ENCODE measurements at places on chromosomes 2 and 18.

GRCh38 chr18:51054764-51055163 is 24.8 kb downstream of the SMAD4 start:
- DNase-seq: no peak

DNA sequence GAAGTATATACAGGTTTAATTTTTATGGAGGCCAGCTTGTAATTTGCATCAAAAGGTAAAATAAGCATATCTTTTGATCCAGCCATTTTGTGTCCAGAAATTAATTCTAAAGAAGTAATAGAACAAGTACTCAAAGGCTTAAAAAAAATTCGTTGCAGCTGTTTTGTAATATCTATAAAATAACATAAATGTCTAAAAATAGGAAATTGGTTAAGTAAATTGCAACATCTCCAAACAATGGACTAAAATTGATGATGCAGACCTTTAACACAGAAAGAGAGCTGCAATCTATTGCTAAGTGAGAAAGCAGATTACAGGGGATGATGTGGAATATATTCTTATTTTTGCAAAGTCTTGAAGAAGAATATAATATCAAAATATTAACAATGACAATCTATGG is 19.4 kb downstream of the AAK1 start:
- DNase-seq: no peak

GRCh38 chr2:112623913-112624777 is 21.6 kb upstream of the SLC20A1 start:
- peak; percentile 50 for DNase-seq

DNA sequence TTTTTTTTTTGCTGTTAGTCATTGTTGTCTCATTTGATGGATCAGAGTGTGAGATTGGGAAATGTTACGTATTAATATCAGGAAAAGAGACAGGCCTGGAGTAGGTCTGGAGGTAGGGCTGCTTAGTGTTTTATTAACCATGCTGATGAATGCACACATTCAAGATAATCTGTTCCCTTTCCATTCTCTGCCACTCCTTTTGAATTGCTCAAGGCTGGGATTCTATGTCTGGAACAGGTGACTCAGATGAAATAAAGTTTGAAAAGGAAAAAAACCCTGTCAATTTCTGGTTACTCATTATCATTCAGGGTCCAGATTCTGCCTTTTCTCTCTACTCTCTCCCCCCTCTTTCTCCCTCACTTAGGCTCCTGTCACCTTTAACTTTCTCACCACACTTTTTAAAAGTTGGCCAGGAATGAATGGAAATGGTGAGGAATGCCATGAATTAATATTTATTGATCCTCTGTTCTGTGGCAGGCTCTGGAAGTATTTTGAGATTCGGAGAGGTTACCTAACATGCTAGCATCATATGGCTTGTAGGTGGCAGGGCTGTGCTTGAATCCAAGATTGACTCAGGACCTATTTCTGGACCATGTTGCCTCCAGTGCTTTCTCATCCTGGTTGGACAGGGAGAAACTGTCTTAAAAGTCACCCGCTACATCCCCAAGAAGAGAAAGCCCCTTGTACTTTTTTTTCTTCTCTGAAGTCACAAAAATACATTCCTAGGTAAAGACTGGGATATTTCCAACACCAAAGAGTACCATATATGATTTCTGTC is 40.2 kb downstream of the MAP4K4 start:
- no peak for DNase-seq

GRCh38 chr18:6397931-6398566 is 16.7 kb downstream of the L3MBTL4 start:
- DNase-seq: no peak

- DNase-seq: no peak
Measured at GRCh38 chr2:6945087-6945813, 28.0 kb downstream of the RNF144A start.

- no peak for DNase-seq
Measured at GRCh38 chr2:20027260-20027677, 14.8 kb upstream of the MATN3 start.

GRCh38 chr18:13465476-13465875 is 246.9 kb downstream of the LDLRAD4 start:
- DNase-seq: no peak

GRCh38 chr18:78875016-78875777 is 104.4 kb upstream of the SALL3 start:
- no peak for DNase-seq

GRCh38 chr18:53148123-53148522 is 808.1 kb downstream of the DCC start:
- no peak for DNase-seq

GRCh38 chr2:215505044-215505786 is 69.3 kb upstream of the FN1 start:
- no peak for DNase-seq

DNA sequence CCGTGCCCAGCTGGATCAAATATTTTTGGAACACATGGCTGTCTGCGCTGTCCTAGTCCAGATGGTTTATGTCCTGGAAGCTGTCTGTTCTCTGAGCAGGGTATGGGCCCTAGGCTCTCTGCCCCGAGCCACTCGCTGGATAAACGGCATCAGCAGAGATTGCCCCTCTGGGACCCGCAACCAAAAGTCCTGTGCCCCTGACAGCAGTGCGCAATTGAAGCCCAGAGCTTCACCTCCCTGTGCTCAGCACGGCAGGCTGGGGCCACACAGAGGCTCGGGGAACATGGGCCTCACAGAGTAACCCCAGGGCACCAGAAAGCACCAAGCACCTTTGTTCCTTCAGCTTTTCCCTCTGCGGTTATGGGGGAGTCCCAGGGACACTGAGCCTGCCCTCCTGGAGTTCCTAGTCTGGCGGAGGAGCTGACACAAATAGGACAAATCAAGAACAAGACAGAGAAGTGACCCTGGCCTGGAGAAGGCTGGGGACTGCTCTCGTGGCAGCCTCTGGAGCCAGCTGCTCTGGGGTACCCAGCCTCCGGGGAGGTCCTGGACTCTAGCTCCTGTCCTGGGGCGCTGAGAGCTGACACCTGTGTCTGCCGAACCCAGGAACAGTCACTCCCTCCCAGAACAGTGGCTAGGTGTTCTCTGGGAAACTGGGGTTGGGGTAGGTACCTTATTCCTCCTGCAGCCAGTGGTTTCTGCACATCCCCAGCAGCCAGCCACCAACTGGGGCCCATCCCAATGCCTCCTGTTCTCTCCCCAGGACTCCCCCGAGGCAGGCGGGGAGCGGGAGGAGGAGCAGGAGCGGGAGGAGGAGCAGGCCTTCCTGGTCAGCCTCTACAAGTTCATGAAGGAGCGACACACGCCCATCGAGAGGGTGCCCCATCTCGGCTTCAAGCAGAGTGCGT is 12.3 kb downstream of the ARID5A start:
- no peak for DNase-seq

DNA sequence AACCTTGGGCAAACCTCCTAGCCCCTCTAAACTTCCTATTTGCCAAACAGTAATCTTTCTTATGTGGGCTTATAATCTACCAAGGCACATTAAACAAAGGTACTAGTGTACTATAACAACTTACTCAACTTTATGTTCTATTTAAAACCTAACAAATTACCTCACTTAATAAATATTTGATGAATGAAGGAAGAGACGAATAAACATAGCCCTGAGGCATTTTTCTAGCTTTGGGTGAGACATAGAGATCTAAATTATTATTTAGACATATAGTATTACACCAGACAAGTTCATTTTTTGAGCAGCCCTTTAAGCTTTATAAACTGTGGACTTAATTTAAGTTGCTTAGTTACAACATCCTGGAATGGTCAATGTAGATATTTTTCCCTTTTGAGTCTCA is 104.6 kb downstream of the UNC80 start:
- no peak for DNase-seq

DNA sequence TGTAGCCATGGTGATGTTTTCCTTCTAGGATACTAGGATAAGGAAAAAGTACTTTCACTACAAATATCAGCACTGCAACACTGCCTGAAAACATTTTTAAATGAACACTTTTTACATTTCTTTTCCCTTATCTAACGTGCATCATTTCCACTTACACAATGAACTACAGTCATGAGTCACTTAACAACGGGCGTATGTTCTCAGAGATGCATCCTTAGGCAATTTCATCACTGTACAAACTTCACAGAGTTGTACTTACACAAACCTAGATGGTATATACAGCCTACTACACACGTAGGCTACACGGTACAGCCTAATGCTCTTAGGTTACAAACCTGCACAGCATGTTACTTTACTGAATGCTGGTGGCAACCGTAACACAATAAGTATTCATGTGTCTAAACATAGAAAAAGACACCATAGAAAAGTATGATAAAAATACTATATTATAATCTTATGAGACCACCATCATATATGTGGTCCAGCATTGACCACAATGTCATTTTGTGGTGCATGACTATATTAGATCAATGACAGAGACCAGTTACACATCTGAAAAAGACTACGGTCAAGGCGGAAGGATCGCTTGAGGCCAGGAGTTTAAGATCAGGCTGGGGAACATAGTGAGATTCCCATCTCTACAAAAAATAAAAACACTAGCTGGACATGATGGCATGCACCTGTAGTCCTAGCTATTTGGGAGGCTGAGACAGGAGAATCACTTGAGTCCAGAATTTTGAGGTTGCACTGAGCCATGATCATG is 39.8 kb downstream of the WDR33 start:
- DNase-seq: no peak

DNA sequence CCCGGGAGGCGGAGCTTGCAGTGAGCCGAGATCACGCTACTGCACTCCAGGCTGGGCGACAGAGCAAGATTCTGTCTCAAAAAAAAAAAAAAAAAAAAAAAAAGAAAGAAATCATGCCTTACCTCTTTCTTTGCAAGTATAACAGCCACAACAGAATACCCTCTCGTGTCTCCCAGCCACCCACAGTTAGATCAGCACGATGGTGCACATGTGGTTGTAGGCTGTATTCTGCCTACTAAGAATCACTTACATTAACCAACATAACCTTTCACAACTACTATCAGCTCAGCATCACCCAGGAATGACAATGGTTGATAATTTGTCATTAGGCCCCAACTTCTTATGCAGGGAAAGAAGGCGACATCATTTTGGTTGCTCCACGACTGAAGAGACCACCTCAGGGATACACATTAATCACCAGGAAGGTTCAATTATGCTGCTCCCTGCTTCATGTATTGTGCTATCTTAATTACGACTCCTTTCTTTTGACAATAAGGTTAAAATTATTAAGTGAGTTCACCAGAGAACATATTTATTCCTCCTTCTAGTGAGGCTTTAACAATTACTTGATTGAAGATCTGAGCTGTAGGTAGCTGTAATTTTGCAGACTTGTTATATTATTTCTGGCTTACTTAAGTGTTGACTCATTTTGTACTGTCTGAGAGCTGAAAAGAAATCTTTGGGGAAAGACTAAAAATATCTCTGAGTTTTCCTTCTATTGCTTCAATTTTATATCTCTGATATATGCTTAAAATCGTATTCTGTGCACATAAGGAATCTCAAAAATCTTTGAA is 120.1 kb downstream of the LRP1B start:
- no peak for DNase-seq

DNA sequence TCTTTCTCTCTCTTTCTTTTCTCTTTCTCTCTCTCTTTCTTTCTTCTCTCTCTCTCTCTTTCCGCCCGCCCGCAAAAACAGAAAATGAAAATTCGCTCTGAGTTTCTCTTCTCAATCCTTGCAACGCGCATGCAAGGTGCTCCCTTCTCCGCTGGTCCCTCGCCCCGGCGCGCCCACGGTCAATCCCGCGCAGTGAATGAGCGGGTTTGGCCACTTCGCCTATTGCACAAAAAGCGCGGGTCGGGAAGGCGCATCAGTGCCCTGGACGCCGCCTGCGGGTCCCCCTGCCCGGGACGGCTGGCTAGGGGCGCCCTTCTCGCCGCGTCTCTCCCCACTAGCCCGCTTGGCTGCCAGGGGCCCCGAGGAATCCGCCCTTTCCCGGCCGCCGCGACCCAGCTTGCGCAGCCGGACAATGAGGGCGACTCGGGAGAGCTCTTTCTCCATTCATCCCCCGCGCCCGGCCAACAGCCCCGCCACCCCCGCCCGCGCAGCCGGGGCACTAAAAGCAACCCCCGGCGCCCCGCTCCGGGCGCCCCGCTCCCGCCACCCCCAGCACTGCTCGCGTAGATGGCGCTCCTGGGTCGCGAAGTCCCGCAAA is 706 bp downstream of the LAMA1 start:
- no peak for DNase-seq

DNA sequence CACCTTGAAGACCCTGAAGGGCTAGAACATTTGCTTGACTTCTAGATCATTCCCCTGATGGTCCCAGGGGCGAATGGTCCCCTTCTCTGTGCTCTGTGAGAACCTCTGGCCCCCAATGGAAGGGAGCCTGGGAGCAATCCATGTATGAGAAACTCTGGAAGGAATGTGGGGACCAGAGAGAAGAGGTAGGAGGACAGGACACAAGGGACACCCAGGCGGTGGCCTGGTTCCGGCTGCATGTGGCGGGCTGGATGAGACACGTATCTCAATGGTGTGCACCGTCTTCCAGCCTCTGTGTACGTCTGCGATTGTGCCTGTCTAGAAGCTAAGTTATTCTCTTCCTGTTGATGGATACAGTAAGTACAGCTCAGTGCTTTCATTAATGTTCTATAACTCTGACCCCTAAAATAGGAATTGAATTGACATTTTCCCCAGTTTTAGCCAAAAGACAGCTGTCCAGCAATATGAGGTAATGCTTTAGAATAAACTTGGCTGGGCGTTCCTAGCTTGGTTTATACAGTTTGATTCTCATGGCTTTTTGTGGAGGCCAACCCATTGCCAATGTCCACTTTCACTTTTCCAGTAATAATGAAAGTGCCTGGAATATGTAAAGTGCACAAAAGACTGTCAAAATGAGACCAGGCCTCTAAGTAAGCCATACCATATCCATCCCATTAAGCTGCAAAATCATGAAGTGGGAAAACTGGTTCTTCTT is 30.1 kb upstream of the COPS8 start:
- DNase-seq: no peak

DNA sequence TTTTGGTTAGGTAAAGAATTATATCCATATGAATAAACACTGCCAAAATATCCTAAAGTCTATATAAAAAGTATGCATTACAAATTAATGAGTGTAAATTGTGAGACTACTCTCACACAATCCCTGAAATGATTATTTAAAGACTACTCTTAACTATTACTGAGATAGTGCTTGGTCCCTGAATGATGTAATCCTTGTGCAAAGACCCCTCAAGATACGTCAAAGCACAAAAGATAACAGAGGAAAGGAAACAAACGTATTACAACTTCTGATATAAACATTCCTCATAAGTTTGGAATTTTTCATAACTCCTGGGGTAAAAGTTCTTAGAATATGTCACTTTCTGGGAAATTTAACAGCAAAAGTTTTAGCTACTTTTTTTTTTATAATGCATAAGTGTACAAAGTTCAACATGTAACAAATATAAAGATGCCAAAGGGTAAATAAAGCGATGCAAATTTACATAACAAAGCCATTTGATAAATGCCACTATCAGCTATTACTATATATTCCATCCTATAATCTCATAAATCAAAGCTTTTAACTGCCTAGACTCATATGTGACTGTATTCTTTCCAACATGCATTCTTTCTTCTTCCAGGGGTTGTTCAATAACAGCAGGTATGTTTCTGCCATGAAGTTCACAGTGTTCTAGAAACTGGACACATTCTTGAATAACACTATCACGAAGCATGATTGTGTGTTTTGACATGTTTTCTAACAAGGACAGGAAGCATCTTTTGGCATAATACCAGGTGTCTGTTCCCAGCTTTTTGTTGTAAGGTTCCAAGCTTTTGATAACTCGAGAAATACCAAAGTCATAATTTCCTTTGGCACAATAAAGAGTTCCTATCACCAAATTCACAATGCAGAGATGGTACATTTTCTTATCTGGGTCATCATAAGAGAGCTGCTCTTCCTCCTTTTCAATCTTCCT is 158.0 kb downstream of the AGPS start:
- DNase-seq: no peak

GRCh38 chr2:33518929-33519328 is 42.5 kb downstream of the RASGRP3 start:
- no peak for DNase-seq

- no peak for DNase-seq
Measured at GRCh38 chr2:205714058-205714776, 31.9 kb downstream of the NRP2 start.
